Lower lobe of right lung (tissue), 2 donors: ENCODE measurements at places on chromosomes 3 and 15. TPM values are rescaled to one million over a fixed set of nuclear protein-coding genes. Genes with fewer than 3 reads are reported as not detected.

ETV5 gene
- 65.5 TPM for total RNA-seq

MITF gene
- total RNA-seq: 45.1 TPM

C3orf49 gene
- not detected for total RNA-seq

- no peak for DNase-seq
Measured at GRCh38 chr3:100155128-100155527, 40.8 kb upstream of the FILIP1L start.

DNA sequence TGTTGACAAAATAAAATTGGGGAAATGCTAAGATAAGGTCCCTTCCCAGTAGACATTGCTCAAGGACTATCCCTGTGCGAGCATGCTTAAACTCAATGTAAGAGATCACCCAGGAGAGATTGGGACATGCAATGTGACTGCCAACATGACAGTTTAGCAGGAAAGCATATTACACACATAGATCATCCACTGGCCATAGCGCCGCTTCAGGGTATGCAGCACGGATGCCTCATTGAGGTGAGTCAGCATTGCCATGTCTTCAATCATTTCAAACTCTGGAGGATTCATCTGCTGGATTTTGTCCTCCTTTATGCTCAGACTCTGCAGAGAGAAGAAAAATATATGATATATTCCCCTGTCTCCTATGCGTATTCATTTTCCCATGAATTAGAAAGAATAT is 8.9 kb downstream of the MYH15 start:
- DNase-seq: no peak

GRCh38 chr15:23079766-23080165 is 40.4 kb upstream of the TUBGCP5 start:
- DNase-seq: no peak

- DNase-seq: peak; percentile 85
Measured at GRCh38 chr3:69791106-69791505, 51.8 kb downstream of the MITF start.
